Activated CD4-positive, alpha-beta memory T cell treated with anti-CD3 and anti-CD28 coated beads for 36 hours (primary cell): ENCODE measurements at places on chromosomes 16 and 17. TPM values are rescaled to one million over a fixed set of nuclear protein-coding genes. Genes with fewer than 3 reads are reported as not detected.

Gene C16orf86
- total RNA-seq = 2.2 TPM

Gene ESRP2
- 0.27 TPM for total RNA-seq

GRCh38 chr17:52465407-52465806 lies 306.9 kb upstream of the CA10 start:
- no peak for DNase-seq

DNA sequence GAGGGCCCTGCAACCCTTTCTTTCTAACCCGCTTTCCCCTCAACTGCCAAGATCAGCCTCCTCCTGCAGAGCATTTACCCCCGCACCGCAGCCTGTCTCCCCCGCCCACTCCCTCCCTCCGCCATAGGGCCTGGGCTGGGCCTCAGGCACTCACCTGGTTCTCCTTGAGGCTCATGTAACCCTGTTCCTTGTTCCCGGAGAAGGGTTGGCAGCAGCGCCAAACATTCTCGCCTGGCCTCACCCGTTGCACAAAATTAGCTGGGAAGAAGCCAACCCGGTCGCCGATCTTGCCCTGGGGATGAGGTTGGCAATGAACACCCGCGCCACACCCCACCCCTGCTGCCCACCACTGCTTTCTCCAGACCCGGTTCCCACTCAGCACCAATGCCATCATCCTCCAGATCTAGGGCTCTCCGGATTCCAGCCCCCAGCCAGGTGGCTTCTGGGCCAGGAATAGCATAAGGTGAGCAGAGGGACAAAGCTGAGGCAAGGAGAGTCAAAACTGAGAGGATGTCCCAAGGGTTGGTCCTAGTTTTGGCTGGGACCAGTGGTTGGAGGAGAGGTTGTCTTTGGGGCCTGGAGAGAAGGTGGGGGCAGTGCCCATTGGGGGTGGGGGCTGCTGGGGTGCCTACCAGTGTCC lies 12.8 kb downstream of the STAC2 start:
- DNase-seq = no peak

DNA sequence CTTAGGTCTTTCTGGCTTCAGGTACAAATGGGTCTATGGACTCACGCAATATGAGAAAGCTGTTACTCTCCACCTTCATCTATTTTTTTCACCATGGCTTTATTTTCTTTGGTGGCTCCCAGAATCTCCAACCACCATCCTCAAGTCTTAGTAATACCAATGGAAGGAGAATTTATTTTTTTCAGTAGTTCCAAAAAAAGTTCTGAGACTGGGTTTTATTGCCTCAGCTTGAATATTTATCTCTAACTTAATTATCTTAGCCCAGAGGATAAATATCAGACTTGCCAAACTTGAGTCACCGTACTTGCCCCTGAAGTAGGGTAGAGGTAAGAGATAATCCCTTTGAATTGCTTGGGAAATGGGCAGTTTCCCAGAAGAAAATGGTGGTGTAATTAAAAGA lies 23.2 kb upstream of the CACNG3 start:
- no peak for DNase-seq

GRCh38 chr16:50599494-50599893 lies 51.3 kb downstream of the NKD1 start:
- DNase-seq = no peak

DNA sequence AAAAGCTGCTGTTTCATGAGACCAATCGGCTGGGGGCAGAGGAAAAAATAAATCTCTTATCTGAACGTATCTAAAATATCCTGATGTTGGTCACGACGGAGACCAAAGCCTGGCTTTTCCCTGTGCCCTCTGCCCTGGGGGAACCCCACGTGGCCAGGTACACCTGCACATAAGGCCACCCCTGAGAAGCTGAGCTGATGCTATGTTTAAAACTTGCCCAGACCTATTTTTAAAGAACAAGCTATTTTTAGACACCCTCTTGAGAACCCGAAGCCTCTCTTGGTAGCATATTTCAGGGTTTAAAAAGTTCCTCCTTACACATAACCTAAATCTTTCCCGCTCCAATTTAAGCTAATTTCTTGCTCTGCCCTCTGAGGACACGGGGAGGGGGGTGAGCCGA lies 210.4 kb downstream of the GSG1L start:
- DNase-seq = no peak

GRCh38 chr17:81922566-81923301 lies 4.8 kb upstream of the SIRT7 start:
- DNase-seq = no peak
